ENCODE measurements at places on chromosomes 1 and 21. TPM values are rescaled to one million over a fixed set of nuclear protein-coding genes. Genes with fewer than 3 reads are reported as not detected.

DNA sequence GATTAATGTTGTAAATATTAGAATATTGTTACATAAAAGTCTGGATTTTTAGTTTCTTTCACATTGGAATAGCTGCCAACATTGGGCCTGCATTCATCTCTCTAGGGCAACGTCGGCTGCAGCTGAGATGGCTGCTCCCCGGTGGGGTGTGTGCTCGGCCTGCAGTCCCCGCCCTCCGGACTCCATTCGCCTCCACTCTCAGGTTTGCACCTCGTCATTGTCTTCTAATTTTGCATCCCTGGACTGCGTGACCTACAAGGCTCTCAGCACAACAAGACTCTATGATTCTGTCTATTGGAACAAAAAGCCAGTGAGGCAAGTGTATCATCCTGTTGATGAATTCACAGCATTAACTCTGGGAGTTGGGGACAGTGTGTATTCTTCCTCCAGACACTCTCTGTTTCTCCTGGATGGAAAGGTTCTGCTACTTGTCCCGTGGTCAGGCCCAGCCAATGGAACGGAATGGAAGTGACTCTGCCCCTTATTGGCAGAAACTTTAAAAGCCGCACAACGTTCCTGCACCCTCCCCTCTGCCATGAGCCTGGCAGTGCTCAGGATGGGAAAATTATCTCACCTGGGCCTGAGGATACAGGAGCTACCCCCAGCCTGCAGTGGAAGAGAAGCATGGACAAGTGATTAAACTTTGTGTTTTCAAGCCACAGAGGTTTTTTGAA is 105.0 kb upstream of the SAMD11 start:
- no peaks in the 10 kb centered on the region for H3K36me3 ChIP-seq
- H3K4me3 ChIP-seq: no peak overlapping the region
- H3K27me3 ChIP-seq: no peaks in the 10 kb centered on the region
- peak overlapping the region; percentile 76 for H3K27ac ChIP-seq
- DNase-seq: peak; percentile 67
- H3K4me1 ChIP-seq: peaks cover 9% of the 10 kb centered on the region

DNA sequence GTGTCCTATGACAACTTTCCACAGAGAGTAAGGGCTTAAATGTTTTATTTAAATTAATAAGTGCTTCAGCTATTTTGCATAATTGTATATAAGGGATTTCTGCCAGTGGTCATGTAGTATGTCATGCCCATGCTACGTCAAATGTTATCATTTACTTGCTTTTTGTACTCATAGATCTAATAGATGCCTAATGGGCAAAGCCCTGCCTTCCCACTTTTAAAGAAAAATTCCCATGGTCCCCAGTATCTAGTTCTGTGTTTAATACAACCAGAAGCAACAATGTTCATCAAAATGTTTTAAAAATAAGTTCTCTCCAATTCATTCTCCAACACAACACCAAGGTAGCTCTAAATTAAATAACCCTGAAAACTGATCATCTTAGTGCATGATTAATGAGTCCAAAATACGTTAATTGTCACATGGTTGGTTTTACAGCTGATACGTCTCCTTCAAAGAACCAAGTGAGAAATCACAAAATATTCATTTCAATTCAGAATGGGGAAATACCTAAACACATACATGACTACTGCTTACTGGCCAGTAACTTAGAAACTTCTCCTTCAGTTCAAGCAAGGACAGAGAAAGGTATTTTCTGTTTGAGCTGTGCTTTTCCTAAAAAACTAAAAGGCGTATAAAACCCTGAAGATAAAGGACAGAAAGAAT is 49.1 kb upstream of the SDC3 start:
- no peak overlapping the region for H3K27ac ChIP-seq
- no peak for DNase-seq
- H3K4me1 ChIP-seq: no peaks in the 10 kb centered on the region

- H3K36me3 ChIP-seq: no peaks in the 10 kb centered on the region
- no peak overlapping the region for H3K27ac ChIP-seq
- no peak overlapping the region for H3K4me3 ChIP-seq
- DNase-seq: no peak
- no peaks in the 10 kb centered on the region for H3K27me3 ChIP-seq
Observed at GRCh38 chr1:185038813-185039376, 6.5 kb upstream of the RNF2 start.

The RORC gene
- not detected for total RNA-seq

The IQGAP3 gene
- 0.55 TPM for total RNA-seq
